ENCODE measurements at places on chromosomes 2 and 18.

DNA sequence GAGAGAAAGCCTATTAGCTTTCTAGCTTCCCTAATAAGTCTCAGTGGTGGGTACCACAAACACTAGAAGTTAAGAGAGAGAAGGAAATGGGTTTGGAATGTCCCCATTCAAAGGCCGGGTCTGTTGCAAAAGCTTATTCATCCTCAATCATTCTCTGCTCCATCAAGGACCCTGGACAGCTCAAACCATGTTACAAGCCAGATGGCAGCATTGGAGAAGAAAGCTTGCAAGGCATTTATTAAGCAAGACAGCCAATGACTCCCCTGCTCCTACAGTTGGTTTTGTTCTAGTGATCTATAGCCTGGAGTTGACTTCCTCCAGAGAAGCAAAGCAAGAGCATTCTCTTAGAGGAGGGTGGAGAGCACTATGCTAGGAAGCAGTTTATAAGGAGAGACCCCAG, 86.9 kb upstream of the LMAN1 start:
- no peak for DNase-seq

GRCh38 chr2:69196327-69197117, 183.5 kb downstream of the ANTXR1 start:
- no peak for DNase-seq

DNA sequence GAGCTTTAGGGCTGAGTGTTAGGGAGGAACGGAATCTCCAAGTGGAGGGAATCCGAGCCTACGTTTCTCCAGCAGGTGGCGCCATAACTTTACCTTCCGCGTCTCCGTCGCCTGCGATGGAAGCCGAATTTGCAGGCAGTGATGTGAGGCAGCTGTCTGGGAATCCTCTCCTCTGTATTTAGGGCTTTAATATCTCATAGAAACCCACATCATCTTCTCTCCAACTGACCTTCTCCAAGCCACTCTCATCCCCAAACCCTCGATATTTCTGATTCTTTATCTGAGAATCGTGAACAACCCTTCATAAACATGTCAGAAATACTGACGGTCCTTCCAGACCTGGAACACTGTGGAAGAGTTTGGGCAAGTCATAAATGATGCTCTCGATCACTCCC, 27.5 kb downstream of the SIX2 start:
- peak; percentile 44 for DNase-seq

DNA sequence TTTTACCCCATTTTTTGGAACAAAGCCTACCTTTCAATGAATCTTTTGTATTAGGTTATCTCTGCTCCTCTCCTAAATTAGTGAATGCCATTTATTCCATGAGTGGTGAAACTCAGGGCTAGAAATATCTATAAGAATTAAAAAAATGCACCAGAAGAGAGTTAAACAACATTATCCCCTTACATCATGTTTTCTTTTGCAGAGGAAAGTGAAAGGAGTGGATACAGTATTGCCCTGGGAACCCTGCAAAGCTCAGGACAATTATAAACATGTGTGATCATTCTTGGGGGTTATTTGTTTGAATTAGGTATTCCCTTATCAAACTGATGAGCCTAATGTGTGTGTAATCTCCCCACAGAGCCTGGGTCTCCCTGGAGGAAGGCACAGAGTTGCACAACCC, 559.2 kb downstream of the RNF144A start:
- DNase-seq = no peak

GRCh38 chr2:158460632-158461297, 4.0 kb downstream of the PKP4 start:
- no peak for DNase-seq

GRCh38 chr2:39528701-39529100, 91.6 kb upstream of the MAP4K3 start:
- no peak for DNase-seq

GRCh38 chr2:44184106-44184505, 15.4 kb downstream of the PPM1B start:
- no peak for DNase-seq

All from nucleus accumbens (tissue), 56 donors.